Naive thymus-derived CD8-positive, alpha-beta T cell (primary cell): ENCODE measurements at places on chromosomes 4 and X. TPM values are rescaled to one million over a fixed set of nuclear protein-coding genes. Genes with fewer than 3 reads are reported as not detected.

DNA sequence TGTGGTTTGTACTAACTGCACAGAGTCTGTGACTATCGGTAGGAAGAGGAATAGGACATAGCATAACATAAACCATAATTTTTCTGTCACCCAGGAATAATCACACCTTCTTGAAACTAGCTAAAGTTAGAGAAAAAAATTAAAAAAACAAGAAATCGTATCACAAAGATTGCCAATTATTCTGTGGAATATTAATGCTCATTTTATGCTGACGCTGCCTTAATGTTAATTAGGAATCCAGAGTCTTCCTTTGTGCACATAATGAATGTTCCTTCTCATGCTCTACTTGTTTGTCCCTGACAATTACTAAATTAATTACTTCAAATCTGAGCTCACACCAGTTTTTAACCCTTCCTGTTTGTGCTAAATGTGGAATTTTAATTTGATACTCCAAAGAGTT lies 772.7 kb upstream of the EPHA5 start:
- H3K27ac ChIP-seq = no peak overlapping the region
- no peaks in the 10 kb centered on the region for H3K4me1 ChIP-seq
- H3K27me3 ChIP-seq = no peaks in the 10 kb centered on the region
- no peaks in the 10 kb centered on the region for H3K36me3 ChIP-seq
- H3K4me3 ChIP-seq = no peak overlapping the region

QRFPR gene
- total RNA-seq = not detected

CCNB3 gene
- 0.16 TPM for total RNA-seq

ASB11 gene
- not detected for total RNA-seq

- H3K27ac ChIP-seq = no peak overlapping the region
- no peaks in the 10 kb centered on the region for H3K27me3 ChIP-seq
- no peak for DNase-seq
These were observed 110.6 kb downstream of the NEXMIF start for GRCh38 chrX:74814681-74815080.

PRRG3 gene
- total RNA-seq = not detected

DNA sequence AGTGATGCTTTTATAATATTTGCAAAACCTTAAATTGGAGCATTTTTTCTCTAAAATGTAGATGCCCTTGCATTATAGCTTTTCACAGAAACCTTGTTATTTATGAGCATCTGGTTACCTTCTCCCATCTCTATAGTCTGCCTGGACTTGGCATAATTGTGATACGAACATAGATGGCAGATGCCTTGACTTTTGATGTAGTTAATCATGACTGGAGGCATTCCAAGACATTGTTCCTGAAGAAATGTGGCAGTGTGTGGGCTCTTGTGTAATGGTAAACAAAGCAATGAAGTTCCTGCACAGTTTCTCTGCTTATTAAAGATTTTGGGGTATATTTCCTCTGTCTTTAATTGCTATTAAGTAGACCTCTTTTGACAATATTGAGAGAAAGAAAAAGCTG lies 500.1 kb downstream of the PCDH19 start:
- H3K27me3 ChIP-seq = no peaks in the 10 kb centered on the region
- H3K4me1 ChIP-seq = no peaks in the 10 kb centered on the region
- H3K27ac ChIP-seq = no peak overlapping the region
- no peaks in the 10 kb centered on the region for H3K36me3 ChIP-seq

USP17L30 gene
- total RNA-seq = not detected

DNA sequence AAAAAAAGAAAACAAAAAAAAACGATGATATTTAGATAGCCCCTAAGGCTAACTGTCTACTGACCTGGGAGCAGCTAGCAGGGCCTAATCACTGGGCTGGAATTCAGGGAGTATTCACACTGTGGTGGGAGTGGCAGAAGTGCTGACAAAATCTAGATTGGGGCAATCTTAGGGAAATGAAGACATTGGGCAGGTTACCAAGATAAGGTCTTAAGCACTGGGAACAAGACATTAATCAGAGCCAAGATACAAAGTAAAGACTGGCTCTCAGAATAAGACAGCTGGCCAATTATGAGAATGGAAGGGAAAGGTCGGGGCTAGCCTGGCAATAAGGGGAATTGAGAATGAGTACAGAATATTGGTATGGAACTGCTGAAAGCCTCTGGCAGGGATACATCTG lies 100.2 kb upstream of the GRIA3 start:
- H3K4me3 ChIP-seq = no peak overlapping the region
- no peaks in the 10 kb centered on the region for H3K4me1 ChIP-seq
- no peak for DNase-seq
- H3K36me3 ChIP-seq = no peaks in the 10 kb centered on the region
- no peak overlapping the region for H3K27ac ChIP-seq

DNA sequence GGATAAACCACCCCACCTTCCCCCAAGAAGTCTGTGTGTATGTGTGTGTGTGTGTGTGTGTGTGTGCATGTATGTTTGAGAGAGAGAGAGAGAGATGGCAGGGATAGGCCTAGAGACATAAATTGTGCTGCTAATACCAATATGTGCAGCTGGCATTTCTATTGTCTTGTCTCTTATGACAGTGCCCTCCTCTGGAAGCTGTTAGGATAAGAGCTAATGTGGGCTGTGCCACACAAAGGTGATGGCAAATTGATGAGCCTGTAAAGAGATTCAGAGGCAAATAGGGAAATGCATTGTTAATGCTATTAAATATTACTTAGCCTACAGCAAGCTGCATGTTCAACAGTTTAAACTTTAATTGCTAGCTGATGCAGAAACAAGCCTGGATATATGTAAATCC lies 332.0 kb downstream of the NKX6-1 start:
- H3K27me3 ChIP-seq = peaks cover 10% of the 10 kb centered on the region
- no peaks in the 10 kb centered on the region for H3K4me1 ChIP-seq
- H3K4me3 ChIP-seq = no peak overlapping the region
- no peaks in the 10 kb centered on the region for H3K36me3 ChIP-seq
